ENCODE measurements at places on chromosomes 6 and 20.

GRCh38 chr6:151096255-151096612 lies 143.5 kb upstream of the AKAP12 start:
- DNase-seq, result no peak

GRCh38 chr6:111922454-111923297 lies 49.4 kb upstream of the FYN start:
- no peak for DNase-seq

GRCh38 chr6:69915346-69915745 lies 49.0 kb downstream of the COL19A1 start:
- no peak for DNase-seq

GRCh38 chr6:1216488-1216974 lies 95.4 kb upstream of the FOXQ1 start:
- no peak for DNase-seq

DNA sequence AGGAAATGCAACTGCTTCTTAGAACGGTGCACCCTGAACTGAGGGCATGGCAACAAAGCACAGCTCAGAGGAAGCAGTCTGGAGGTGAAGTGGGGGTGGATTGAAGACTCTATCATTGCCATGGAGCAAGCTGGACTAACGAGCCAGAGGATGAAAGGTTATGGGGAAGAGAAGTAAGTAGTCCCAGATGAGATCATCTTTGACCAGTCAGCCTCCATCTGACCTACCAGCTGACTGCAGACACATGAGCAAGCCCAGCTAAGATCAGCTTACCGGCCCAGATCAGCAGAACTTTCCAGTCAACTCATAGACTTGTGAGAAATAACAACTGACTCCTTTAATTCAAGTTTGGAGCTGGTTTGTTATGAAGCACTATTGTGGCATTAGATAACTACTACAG lies 9.1 kb upstream of the JAG1 start:
- DNase-seq, result no peak

DNA sequence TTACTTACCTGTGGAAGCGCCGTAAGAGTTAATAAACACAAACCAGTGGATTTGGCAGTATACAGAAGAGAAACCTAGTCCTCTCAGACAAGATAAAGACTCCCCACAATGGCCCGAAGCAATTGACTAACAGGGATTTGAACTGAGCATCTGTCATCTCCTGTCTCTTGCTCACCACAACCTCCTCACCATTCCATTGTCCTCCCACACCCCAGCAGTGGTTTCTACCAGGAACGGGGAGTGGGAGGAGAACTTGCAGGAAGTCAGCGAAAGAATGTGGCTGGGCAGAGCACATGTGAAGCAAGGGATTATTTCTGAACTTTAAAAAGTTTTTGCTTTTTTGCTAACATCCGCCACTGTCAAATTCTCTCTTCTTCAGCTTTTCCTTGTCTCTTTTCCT lies 24.6 kb upstream of the TAAR1 start:
- DNase-seq, result no peak

DNA sequence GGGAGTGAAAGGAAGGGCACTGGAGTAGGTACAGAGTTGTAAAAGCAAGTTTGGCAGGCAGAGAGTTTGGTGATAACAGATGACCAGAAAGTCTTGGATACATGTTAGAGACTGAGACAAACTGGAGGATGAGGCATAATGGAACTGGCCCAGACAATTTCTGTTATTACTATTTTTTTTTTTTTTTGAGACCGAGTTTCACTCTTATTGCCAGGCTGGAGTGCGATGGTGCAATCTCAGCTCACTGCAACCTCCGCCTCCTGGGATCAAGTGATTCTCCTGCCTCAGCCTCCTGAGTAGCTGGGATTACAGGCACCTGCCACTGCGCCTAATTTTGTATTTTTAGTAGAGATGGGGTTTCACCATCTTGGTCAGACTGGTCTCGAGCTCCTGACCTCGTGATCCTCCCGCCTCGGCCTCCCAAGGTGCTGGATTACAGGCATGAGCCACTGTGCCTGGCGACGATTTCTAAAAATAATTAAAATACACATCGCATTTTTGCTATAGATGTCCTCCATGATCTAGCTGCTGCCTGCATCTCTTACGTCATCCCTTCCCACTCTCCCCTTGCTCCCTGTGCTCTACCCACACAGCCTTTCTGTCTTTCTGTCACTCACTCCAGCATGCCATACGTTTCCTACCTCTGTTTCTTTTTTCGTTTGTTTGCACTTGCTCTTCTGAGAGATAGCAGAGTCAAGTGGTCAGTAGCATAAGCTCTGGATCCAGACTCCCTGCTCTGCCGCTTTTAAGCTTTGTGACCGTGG lies 23.5 kb downstream of the MAPK14 start:
- no peak for DNase-seq
